ENCODE measurements at places on chromosomes 6 and 20.

DNA sequence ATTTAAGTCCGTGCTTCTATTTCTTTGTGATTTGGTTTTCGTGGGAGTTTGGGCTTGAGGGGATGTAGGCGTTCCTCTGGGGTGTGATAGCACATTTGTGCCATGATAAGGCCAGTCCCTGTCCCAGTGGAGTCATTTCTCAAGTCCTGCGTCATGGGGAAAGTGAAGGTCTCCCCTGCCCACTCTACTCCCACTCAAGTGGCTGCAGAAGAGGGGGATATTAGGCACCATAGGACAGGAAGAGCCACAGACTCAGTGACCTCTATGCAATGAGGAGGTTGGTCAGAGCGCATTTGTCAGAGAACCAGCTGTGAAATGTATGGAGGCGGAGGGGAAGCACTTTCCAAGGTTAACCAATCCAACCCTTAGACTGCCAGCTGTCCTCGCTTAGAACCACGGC is 51.9 kb upstream of the EDN1 start:
- no peak for DNase-seq

GRCh38 chr20:8749101-8749500 is 319.8 kb upstream of the PLCB4 start:
- DNase-seq, result no peak

DNA sequence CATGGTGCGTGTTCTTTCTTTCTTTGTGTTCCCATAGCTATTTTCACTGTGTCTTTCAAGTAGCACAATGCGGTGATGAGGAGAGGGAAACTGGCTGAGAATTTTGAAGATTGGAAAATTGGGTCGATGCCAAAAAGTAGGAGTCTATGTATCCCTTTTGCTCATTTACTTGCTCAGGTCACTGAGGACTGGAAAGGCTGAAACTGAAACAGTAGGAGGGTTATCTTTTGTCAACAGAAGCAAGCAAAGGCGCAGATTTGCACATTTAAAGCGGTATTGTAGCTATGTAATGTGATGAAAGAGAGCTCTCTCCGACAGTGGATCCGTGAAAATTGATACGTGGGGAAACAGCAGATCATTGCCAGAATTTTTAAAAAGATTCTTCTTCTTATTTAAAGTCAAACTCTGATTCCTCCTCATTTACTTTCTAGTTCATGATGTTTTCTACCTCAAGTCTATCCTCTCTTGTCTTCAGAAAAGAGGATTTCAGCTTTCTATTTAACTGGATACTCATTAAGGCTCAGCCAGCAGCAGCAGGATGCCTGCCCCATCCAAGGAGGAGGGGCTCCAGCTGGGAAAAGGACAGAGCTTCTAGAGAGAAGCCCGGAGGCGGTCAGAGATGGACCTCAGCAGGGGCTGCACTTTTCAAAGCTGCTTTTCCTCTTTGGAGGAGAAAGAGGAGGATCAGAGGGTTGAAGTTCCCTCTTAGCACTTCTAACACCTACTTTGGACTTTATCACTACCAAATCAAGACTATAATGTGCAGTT is 15.9 kb upstream of the FYN start:
- no peak for DNase-seq

DNA sequence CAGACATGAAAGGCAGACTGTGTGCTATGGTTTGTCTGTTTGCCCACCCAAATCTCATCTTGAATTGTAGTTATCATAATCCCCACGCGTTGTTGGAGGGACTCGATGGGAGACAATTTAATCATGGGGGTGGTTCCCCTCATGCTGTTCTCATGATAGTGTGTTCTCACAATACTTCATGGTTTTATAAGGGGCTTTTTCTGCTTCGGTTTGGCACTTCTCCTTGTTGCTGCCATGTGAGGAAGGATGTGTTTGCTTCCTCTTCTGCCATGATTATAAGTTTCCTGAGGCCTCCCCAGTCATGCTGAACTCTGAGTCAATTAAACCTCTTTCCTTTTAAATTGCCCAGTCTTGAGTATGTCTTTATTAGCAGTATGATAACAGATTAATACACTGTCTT is 47.2 kb upstream of the MICB start:
- DNase-seq, result no peak

DNA sequence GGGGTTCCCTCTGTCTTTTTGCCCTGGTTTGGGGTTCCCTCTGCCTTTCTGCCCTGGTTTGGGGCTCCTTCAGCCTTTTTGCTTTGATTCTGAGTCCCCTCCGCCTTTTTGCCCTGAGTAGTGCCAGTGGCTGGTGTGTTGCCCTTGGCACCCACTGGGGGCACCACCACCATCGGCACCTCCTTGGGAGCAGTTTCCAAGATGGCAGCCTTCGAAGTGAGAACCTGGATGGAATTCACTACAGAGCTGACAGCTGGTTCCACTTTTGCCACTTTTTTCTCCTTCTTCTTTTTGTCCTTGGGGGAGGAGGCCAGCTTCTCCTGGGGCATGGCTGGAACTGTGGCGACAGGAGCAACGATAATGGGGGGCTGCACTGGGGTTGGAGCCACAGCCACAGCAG is 22.2 kb downstream of the RRBP1 start:
- DNase-seq, result no peak

- DNase-seq, result no peak
These were observed 19.2 kb downstream of the ZSCAN12 start for GRCh38 chr6:28380381-28380780.

GRCh38 chr6:53758496-53758895 is 36.3 kb upstream of the LRRC1 start:
- no peak for DNase-seq

- DNase-seq, result no peak
These were observed 259.1 kb downstream of the HDGFL1 start for GRCh38 chr6:22828179-22829062.

DNA sequence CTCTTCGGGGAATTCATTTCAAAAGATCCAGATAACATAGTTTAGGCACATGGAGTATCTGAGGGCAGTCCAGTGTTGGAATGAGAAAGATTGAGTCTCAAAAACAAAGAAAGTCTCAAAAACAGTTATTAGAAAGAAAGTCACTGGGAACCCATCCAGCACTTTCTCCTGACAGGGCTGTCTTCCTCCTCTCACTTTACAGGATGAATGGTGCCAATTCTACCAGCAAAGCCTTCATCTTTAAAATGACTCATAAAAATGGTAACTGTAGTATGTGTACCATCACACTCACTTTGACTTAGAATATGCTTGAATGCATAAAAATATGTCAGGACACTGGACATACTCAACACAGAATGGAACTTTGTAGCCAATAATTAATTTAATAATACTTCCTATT is 71.3 kb downstream of the SLC22A3 start:
- DNase-seq, result no peak

GRCh38 chr20:22207280-22207679 is 377.1 kb downstream of the FOXA2 start:
- DNase-seq, result no peak

- no peak for DNase-seq
These were observed 104.5 kb upstream of the ADGRF1 start for GRCh38 chr6:47146431-47147174.

DNA sequence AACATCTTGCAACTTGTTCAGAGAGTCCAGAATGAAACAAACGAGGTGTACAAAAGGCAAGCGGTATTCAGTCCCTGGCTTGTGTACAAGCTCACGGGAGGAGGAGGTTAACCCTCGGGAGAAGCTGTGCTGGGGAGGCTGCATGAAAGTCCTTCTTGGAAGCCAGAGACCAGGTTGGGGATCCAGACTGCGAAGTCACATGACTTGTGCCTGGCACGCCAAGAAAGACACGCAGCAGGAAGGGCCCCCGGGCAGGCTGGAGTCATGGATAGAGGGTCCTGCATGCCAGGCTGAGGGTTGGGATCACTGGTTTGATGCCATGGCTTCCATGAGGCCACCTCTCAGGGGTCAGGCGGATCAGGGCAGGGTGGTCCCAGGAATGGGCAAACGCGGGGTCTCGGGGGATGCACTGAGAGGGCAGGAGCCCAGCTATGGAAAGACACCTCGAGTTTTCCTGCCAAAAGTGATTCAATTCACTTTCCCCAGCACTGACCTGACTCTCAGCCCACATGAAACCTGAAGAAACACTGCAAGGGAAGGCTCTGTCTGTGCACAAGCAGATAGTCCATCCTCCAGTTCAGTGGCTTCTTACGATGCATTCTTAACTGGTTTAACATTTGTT is 79.4 kb downstream of the DLL1 start:
- DNase-seq, result no peak

GRCh38 chr6:44410363-44410762 is 22.9 kb downstream of the CDC5L start:
- no peak for DNase-seq

DNA sequence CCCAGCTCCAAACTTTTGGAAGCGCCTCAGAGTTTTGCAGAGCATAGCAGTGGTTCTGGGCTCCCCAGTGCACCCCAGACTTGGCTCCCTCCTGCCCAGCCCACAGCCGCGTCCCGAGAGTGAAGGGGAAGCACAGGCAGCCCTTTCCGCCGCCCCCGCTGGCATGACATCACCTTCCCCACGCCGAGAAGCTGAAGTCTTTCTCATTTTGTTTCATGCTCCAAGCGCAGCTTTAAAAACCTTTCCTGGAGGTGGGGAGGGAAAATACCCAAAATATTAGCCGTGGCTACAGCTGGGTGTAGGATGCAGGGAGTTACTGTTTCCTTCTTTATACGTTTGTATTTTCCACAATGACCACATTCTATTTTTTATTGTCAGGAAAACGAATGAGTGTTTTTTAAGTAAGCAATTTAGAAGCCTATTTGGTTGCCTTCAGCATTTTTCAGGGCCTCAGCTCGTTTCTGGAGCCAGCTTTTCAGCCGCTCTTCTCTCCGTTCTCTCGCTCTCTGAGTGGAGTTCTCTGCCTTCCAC is 72.9 kb downstream of the SNX5 start:
- DNase-seq, result no peak

GRCh38 chr20:64183313-64183712 is 19.1 kb downstream of the MYT1 start:
- no peak for DNase-seq

DNA sequence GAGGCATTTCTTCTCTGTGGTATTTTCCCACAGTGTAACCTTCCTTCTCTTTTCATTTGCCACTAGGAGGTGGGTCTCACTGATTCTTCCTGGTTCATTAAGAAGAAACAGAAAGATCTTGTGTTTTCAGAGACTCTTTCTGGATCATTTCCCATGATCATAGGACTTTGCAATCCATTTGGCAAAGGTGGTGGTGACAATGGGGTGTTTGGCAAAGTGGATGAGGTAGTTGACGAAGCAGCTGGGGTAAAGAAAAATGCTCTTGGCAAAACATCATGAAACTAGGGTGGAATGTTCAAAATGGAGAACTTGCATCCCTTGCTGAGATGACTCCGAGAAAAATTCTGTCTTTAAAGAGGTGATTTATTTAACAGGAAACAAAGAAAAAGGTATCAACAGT is 50.6 kb downstream of the TRAF3IP2 start:
- DNase-seq, result no peak

DNA sequence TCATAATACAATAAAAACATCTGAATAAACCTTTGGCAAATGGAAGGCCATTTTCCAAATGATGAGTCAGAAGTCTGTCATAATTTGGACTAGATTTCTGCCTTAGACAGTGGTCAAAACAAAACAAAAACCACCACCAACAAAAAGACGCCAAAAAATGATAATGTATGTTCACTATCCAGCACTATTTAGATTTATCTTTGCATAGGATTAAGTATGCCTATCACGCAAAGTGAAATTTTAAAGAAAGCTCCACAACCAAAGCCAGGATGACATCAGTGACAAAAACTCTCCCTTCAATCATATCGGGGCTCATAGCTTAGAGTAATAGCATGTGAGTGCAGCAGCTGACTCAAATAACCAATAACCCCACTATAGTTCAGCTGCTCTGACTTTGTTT is 201.9 kb downstream of the MOXD1 start:
- no peak for DNase-seq

- DNase-seq, result no peak
These were observed 101.1 kb downstream of the HIVEP1 start for GRCh38 chr6:12113190-12113577.
